Foreskin keratinocyte (primary cell): ENCODE measurements at places on chromosomes 1 and 21. TPM values are rescaled to one million over a fixed set of nuclear protein-coding genes. Genes with fewer than 3 reads are reported as not detected.

GRCh38 chr1:37392051-37392450 is 82.3 kb upstream of the ZC3H12A start:
- no peak for DNase-seq

DNA sequence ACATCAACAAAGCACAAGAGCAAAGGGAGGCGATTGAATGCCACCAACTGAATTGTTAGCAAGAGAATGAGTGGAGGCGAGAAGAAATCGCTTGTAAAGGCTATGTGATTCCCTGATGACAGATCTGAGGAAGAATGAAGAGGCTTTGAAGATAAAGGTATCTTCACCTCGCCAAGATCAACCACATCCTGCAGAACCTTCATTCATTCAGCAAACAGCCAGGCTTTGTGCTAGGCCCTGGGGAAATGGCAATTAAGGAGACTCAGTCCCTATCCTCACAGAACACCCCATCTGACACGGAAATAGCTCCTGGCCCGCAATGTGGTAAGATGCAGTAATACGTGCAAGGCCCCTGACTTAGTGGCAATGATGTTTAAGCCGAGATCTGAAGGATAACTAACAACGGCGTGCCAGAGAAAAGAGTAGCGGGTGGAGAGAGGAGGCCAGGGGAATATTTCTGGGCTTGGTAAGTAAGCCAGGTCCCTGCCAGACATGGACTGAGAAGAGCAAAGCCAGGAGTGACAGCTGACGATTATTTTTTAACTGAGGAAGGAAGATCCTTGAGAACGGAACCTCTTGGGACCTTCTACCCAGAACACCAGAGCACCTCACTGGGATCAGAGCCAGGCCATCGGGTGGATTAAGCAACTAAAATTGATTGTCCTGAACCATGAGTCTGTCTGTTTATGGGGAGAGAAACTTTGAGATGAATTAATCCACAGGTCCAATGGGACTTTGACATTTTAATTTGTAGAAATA is 4.6 kb upstream of the VSIG8 start:
- DNase-seq, result peak; percentile 51

DNA sequence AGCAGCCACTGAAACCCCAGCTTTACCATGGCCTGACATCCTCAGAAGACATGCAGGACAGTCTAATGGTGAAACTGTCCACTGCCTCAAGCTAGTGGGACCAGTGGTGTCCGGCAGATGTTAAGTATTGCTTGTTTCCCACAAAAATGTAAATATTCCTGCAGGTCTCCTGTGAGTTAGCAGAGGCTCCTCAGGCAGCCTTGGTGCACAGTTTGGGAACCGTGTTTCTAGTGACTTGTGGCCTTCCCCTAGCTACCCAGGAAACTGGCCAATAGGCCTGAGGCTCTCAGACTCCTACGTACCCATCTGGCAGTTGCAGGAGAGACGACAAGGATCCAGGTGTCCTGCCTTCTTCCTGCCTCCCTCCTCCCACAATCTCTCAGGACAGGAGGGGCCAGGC is 142.4 kb downstream of the CAMTA1 start:
- DNase-seq, result no peak

DNA sequence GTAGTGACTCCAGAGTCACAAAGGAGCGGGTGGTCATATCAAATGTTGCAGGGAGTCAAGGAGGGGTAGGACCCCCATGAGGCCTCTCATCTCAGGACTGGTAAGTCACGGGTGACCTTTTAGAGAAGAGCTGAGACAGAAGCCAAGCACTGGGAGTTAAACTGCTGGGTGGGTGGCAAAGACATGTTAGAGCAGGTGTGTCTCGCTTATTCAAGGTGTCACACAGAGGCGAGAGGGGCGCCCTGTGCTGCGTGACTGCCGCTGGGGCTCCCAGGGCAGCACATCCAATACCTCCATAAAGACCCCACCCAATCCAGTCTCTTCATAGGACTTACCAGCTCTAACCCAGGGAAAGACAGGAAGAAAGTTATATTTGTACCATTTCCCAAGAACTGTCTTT is 15.2 kb downstream of the CASQ2 start:
- no peak for DNase-seq

GRCh38 chr1:40081871-40082270 is 15.2 kb downstream of the PPT1 start:
- DNase-seq, result no peak

DNA sequence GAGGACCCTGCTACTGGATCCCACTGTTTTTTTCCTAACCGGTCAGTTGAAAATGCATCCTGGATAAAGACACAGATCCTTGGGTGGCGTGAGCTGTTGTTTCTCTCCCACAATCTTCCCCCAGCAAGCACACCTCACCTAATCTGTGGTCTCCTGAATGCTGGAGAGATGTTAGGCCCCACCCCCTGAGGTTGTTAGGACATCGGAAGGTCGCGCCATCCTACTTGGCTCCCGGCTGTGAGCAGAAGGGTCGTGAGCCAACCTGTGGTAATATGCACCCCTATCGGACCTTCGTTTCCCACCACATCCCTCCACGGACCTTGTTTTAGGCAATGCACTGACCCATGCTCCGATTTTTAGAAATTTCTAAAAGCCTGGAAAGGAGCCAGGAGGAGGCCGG is 89.9 kb upstream of the IPO9 start:
- no peak for DNase-seq

DNA sequence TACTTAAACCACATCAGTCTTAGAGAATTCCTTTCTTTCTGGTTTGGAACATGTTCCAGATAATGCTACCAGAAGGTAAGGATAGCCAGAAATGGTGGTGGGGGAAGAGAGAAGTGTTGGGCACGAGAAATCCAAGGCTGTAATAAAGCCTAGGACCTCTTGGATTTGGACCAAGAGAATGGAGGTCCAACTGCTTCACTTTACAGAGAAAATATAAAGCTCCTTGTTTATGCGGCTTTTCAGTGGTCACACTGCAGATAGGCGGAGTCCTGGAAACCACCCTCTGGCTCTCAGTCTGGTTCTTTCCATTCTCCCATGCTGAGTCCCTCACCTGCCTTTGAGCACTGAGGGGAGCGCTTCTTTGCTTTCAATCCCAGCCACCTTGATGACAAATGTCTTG is 87.8 kb downstream of the ADCY10 start:
- no peak for DNase-seq

- no peak for DNase-seq
Observed at GRCh38 chr1:82446236-82446635, 645.5 kb downstream of the ADGRL2 start.

DNA sequence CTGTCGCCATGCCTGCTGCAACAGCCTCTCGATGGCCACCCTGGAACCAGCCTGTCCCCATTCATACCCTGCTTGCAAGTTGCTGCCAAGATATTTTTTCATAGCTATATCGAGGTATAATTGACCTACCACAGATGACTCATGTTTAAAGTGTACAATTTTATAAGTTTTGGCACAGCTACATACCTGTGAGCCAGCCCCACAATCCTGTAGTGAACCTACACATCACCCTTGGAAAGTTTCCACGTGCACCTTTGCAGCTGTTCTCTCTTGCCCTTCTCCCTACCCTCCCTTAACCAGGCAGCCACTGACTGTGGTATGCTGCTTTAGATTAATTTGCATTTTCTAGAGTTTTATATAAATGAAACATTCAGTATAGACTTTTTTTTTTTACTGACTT is 23.0 kb upstream of the KCNJ6 start:
- peak; percentile 34 for DNase-seq

DNA sequence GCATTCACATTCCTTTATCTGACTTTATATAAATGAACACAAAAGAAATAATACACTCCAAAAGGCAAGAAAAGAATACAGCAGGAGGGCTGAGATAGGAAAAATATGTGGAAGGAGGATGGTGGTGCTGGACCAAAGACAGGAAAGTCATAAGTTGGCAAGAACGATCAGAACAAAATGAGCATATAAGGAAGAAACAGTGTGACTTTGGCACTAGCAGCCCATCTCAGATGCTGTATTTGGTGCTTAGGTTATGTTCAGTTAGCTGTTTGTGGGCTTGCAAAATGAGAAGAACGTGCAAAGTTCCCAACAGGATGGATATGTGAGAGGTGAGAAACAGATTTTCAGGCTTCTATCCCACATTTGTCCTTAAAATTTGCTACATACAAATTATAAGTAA is 719.8 kb upstream of the ADGRL4 start:
- DNase-seq, result no peak

DNA sequence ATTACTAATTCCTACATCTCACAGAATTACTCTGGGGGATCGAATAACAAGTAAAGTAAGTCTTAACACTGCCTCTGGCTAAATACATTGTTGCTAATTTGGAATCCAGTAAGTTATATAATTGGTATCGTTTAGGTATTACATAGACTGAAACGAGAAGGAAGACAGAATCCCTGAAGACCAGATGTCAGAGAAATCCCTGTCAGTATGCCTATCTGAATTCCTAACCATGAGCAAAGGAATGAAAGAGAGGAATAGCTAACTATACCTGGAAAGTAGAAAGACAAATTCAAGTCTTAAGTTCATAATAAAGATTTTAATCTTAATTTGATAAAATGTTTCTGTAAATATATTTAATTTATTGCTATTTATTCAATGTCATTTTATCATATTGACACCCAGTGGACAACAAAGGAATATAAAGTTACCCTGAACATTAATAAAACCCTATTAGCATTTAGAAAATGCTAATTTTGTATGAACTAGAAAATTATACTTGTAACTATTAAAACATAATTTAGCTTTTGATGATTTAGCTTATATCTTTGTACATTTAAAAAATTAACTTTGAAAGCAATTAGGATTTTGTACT is 11.4 kb downstream of the DEPDC1 start:
- DNase-seq, result no peak

DNA sequence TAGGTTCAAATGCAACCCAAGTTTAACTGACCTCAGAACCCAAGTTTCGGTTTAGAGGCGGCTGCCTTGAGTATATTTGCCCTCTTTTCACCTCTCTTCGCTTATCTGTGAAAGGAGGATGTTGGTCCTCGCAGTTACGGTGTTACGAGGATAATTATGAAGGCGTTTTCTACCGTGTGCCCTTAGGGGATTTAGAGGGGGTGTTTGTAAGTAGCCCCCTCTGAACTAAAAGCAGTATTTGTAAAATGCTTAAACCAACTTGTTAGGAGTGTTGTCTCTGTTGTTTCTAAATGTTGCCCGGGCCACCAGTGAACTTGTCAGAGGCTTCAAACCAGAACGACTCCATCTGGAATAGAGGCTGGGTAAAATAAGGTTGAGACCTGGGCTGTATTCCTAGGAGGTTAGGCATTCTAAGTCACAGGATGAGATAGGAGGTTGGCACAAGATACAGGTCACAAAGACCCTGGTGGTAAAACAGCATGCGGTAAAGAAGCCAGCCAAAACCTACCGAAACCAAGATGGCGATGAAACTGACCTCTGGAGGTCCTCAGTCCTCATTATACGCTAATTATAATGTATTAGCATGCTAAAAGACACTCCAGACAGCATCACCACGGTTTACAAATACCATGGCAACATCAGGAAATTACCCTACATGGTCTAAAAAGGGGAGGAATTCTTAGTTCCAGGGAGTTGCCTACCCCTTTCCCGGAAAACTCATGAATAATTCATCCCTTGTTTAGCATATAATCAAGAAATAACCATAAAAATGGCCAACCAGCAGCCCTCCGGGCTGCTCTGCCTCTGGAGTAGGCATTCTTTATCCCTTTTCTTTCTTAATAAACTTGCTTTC is 1.0 kb upstream of the PSRC1 start:
- DNase-seq, result no peak

DNA sequence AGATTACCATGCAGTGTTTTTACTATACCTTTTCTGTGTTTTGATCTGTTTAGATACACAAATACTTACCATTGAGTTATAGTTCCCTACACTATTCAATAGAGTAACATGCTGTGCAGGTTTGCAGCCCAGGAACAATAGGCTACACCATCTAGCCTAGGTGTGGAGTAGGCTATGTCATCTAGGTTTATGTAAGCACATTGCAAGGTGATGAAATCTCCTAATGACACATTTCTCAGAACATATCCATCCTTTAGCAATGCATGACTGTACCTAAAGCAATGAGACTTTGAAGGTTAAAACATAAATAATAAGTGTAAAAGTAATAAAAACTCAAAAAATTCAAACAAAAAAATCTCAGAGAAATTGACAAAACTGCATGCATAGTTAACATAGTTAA is 358.6 kb downstream of the USH2A start:
- DNase-seq, result peak; percentile 88

- DNase-seq, result no peak
Observed at GRCh38 chr1:25084407-25084806, 147.9 kb downstream of the SYF2 start.

Gene FCRLA
- 0.53 and 0.58 TPM in 2 replicates for total RNA-seq

DNA sequence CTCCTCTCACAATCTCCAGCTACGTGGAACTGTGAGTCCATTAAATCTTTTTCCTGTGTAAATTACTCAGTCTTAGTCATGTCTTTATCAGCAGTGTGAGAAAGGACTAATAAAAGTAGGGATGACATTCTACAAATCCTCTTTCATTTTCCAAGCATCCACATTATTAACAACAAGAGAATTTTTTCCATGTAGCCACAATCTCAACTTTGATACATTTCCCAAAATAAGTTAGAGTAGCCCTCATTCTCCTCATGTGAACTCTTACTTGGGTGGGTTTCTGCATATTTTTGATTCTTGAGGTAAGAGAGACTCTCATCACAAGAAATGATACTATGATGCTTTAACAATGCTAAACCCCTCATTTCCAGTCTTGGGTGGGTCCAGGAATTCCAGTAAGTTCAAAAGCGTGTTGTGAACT is 52.8 kb downstream of the TNFSF18 start:
- peak; percentile 40 for DNase-seq

GRCh38 chr21:37757606-37758376 is 158.5 kb downstream of the KCNJ6 start:
- no peak for DNase-seq
